ENCODE measurements at places on chromosomes 12 and 14.

DNA sequence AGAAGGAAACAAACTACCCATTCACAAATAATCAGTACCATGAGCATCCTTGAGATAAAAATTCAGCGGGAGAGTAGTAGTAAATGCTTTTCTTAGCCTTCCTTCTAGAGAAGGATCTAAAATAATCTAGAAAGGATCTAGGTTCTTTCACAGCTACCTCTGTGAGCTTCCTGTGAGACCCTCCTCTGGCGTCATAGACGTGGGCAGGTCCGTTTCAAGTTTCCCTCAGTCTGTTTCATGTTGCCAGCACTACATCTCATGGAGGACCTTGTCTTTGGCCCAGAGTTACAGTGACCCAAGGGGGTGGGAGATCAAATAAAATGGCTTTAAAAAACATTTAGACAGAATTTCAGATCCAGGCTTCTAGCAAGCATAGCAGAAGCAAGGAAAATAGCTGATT is 13.6 kb downstream of the DAAM1 start:
- H3K27ac ChIP-seq: no peak overlapping the region
- no peak overlapping the region for H3K4me3 ChIP-seq
- H3K27me3 ChIP-seq: no peaks in the 10 kb centered on the region
- no peak for DNase-seq

DNA sequence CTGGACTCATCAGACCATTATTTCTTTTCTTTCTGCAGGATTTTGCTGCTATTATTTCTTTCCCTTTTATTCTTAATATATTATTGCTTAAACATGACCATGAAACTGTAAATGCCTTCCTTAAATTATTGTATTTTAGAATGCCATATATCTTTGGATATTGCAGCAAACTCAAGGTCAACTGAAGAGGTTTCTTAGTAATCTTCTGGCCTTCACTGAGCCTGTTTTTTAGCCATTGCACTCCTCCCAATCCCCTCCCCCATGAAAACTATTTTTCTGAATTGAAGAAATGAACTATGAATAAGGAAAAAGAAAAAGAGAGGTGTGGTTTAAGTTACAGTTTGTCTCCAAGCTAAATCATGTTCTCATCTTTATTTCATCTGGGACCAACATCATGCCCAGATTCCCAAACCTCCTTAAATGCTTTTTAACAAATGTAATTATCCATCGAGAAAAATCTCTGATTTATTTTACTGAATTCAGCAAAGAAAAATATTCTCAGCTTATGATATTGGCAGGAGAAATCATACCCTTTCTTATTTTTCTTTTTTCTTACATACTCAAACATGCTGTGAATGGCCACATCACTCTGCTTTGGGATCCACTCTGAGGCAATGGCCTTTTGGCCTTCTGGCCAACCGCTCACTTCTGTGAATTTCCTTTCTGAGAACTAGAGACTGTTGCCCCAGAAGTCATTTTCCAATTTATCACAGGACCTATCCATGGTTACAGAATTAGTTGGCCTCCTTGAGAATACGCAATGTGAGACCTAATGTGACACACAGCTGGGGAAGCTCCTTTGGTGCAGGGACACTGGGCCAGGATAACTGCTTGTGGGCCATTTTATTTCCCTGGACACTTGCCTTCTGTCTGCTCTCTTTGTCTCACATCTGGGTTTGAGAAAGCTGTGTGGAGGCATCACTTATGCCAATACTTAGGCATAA is 50.9 kb downstream of the IGF1 start:
- H3K27me3 ChIP-seq: no peaks in the 10 kb centered on the region
- H3K4me1 ChIP-seq: peaks cover 6% of the 10 kb centered on the region
- H3K27ac ChIP-seq: no peak overlapping the region
- no peak for DNase-seq
- H3K4me3 ChIP-seq: no peak overlapping the region
- no peaks in the 10 kb centered on the region for H3K36me3 ChIP-seq

- H3K27me3 ChIP-seq: no peaks in the 10 kb centered on the region
- no peak overlapping the region for H3K4me3 ChIP-seq
- no peaks in the 10 kb centered on the region for H3K36me3 ChIP-seq
- H3K27ac ChIP-seq: no peak overlapping the region
- no peaks in the 10 kb centered on the region for H3K4me1 ChIP-seq
Measured at GRCh38 chr12:78331753-78332152, 501.1 kb downstream of the NAV3 start.

GRCh38 chr14:92573761-92574498 is 60.3 kb downstream of the RIN3 start:
- no peaks in the 10 kb centered on the region for H3K36me3 ChIP-seq
- no peaks in the 10 kb centered on the region for H3K4me1 ChIP-seq
- DNase-seq: no peak
- no peak overlapping the region for H3K4me3 ChIP-seq

Data from neural progenitor cell (in vitro differentiated cells).